Choroid plexus epithelial cell (primary cell): ENCODE measurements at places on chromosomes 6 and 20.
A peak's percentile ranks its signal among the peaks of the same experiment; 100 is the strongest.

DNA sequence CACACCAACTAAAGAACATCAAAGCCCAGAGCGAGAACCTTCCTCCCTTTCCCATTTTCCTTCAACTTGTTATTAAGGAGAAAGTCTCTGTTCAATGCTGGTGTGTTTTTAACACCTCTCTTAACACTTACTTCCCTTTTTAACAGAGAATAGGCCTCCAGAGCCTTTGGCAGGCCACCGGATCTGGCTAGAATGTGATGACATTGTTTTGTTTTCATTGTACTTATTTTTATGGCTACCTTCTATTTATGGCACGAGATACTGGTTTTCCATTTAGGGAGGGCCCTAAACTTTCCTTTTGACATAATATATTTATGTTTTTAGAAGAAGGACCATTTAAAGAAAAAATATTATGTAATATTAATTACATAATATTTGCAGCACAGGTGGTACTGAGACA lies 21.6 kb downstream of the TCF15 start:
- DNase-seq: no peak

DNA sequence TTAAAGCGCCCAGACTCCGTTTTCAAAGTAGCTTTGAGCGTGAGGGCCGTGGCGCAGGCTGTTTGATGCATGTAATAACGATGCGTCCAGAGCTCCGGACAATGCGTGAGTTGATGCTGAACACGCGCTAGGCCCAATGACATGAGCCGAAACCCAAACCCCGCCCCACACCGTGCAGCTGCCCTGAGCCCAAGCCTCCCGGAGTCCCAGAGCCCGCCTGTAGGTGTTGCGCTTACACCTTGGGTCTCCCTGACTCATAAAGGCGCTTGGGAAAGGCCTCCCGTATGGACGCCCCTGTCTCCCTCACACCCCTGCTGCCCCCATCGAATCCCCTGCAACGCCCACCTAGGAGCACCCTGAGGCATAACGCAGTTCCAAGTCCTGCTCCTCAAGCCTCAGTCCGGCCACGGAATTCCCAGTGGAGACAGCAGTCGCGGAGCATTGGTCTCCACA lies 87.6 kb downstream of the ERMARD start:
- DNase-seq: no peak

DNA sequence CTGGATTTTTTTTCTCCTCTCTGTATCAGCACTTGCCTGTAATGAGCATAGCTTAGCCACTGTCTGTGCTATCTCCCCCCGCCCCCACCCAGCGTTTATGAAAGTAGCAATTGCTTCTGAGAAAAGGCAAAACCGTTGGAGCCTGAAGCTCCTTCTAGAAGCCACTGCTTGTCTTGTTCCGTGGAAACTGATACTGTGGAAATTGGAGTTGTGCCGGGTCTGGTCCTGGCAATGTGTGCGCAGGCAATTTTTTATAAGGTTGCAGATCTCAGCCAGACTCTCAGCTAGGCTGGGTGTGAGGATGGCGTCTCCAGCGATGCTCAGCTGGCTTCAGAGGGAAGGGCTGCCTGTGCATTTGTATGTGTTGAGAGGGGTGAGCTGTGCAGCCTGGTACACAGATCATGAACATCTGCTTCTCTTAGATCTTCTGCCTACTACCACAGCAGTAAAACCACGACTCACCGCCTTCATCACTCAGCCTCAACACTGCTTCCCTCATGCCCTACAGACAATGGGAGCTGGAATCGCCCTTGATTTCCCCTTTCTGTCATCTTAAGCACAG lies 72.4 kb upstream of the GTSF1L start:
- DNase-seq: peak; percentile 22

DNA sequence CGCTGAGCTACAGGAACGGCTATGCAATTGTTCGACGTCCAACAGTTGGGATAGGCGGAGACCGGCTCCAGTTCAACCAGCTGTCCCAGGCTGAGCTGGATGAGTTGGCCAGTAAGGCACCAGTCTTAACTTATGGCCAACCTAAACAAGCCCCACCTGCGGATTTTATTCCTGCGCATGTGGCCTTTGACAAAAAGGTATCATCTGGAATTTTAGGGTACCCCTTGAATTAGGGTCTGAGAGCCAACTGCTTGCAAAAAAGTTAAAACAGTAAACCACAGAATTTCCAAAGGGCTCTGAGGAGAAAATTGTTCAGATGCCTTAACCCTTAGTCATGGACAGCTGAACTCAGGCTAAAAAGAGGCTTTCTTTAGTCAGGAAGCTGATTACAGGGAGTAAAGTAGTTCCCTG lies 3.8 kb downstream of the EFHC1 start:
- peak; percentile 90 for DNase-seq

DNA sequence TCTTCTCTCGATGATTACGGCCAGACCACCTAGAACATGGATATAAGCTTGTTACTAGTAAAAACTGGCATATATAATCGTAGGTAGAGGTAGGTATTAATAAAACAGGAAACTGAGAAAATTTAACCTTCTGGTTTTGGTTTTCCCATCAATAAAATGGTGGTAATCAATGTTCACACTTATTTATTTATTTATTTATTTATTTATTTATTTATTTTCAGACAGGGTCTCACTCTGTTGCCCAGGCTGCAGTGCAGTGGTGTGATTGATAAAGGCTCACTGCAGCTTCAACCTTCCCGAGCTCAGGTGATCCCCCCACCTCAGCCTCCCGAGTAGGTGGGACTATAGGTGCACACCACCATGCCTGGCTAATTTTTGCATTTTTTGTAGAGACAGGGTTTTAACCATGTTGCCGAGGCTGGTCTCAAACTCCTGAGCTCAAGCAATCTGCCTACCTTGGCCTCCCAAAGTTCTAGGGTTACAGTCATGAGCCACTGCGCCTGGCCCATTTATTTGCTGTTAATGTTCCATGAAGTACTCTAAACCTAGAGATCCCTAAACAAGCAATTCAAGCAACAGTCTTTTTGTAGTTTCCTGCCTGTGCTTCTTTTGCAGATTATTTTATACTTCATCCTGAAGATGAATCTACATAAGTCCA lies 11.5 kb downstream of the TOMM6 start:
- DNase-seq: no peak

GRCh38 chr6:40425192-40425919 lies 161.8 kb downstream of the LRFN2 start:
- DNase-seq: no peak

- peak; percentile 33 for DNase-seq
Measured at GRCh38 chr6:35573495-35574110, 60.9 kb upstream of the TULP1 start.

DNA sequence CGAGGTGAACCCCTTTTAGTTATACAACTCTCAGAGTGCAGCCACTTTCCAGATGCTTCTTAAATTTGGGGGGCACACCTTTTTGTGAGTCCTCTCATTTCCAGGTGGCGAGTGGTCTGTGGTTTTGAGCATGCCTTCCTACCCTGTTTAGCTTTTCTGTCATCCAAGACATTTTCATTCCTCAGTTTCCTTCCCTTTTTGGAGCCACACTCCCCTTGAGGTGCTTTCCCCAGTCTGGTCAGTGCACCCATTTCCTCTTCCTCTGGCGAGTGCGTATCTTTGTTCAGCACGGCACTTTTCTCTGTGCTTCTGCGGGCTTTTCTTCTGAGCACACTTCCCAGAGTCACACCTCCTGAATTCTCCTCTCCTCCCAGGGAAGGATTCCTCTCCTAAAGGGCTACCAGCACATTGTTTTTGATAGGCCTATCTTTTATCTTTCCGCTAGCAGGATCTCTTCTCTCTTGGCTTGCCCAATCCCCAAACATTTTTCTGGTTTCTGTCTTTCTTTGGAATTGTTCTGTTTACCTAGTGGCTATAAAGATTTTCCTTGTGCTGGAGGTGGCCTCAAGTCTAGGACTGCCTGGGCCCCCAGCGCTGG lies 1.4 kb downstream of the PHF20 start:
- DNase-seq: peak; percentile 39

- no peak for DNase-seq
Measured at GRCh38 chr20:64093013-64093503, 8.9 kb upstream of the LKAAEAR1 start.

DNA sequence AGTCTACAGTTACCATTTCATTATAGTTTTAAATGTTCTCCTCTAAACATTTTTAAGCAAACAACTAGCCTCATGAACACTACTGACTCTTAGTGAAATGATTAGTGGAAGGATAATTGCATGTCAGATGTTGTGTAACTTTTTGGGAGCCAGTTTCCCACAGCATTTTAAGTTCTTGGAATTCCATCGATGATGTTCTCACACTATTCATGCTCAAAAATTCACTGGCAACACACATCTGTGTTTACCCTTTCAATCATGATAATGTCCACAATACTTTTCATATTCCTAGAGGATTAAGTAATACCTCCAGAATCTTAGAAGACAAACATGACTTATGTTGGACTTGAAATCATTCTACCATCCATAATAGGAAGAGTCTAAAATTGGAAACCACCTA lies 678.1 kb upstream of the ID4 start:
- DNase-seq: peak; percentile 10

- DNase-seq: peak; percentile 29
Measured at GRCh38 chr6:12182676-12183075, 107.5 kb upstream of the EDN1 start.

DNA sequence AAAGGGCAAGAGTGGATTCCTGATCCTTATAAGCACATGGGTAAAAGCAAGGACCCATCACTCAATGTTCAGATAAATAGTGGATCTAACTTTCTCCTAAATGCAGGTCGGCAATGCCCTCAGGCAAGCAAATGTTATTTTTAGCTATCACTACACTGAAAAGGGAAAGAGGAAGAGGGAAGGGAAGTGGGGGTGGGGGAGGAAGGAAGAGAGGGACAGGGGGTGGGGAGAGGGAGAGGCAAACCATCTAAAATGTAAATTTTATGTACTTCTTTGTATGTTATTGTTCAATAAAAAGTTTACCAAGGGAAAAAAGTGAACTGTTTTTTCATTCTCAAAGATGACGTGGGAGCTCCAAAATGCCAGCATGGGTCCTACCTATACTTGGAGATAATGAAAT lies 44.2 kb downstream of the CHD6 start:
- DNase-seq: no peak

DNA sequence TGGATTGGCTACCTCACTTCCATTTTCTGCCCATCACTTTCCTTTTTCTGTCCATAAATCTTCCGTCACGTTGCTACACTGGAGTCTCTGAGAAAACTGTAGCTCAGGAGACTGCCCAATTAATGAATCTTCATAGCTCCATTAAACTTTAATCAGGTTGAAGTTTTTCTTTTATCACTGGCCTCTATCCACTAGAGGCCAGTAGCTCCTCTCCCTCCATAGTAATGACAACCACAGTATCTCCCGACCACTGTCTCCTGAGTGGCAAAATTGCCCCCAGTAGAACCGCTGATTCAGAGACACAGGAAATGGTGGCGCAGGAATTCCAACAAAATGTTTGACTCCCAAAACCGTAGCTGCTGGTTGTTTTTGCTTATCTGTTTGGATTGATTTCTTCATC lies 18.4 kb upstream of the DOK5 start:
- no peak for DNase-seq

DNA sequence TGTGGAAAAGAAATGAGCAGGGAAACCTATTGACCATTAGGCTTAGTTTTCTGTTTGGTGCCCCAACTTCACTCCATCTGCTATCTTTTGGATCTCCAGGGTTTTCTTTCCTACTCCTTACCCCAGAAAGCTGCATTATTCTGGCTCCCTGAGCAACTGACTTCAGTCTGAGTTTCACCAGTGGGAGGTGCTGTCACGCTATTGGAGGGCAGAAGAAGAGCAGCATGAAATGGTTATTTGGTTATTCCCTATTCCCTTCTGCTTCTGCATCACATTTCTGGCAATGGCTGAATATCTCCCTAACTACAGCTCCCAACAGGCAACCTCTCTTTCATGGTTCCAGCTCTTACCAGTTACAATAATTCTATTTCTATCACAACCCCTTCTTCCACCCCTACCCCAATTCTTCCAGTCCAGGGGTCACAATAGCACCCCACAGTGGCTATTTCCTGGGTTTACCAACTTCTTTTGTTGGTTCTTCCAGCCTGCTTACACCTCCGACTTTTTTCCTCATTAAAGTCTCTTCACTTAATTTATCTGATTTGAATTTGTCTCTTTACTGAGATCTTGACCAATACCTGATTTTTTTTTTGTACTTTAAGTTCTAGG lies 311.5 kb downstream of the PLCB1 start:
- no peak for DNase-seq

DNA sequence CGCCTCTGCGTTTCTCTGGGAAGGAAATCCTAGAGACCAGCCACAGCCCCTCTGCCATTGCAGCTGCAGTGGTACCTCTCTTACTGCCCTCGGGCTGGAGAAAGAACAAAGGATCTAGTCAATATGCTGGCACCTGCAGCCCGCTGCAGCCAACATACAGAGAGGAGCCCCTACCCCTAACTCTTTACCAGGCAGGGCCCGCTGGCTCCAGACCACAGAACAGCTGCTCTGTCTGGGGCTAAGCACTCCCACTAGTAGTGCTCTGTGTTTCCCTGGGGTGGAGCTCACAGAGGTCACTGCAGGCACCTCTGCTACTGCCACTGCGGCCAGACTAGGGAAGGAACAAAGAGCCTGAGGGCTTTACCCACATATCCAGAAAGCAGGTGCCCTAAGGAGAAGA lies 93.8 kb upstream of the IMPG1 start:
- no peak for DNase-seq

- no peak for DNase-seq
Measured at GRCh38 chr6:53412021-53412715, 63.4 kb upstream of the ELOVL5 start.

- DNase-seq: no peak
Measured at GRCh38 chr6:168258795-168259194, 60.8 kb downstream of the DACT2 start.

- DNase-seq: peak; percentile 8
Measured at GRCh38 chr6:26501482-26501986, 1.4 kb downstream of the BTN1A1 start.

- DNase-seq: peak; percentile 8
Measured at GRCh38 chr6:25366903-25367545, 87.8 kb downstream of the CARMIL1 start.

DNA sequence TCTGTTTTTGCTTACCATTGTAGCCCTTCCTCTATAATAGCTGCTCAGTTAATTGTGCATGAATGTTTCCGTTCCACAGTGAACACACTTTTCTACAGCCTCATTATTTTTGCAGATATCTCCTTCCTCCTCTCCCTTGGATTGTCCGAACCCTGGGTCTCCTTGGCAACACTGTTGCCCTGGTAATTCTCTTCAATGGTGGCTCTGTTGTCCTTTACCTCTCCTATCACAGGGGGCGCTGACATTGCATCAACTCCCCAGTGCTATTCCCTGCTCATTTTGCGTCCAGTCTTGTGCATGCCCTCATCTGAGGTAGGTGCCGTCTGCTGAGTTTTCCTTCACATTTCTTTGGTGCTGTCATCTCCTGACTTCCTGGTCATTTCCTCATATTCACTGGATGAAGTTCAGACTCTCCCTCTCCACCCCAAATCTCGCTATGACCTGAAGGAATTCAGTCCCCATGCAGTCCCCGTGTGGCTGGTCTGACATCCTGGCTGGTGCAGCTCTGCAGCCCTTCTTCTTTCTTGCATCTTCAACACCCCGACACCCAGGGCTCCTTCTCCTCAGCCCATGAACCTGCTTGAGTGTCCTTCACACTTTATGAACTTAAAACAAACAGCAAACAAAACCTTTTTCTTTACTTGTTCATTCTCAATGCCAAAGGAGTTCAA lies 21.1 kb downstream of the PHACTR2 start:
- no peak for DNase-seq
